ENCODE measurements at places on chromosomes 5 and 9.

GRCh38 chr9:93031629-93032430, 26.7 kb upstream of the SUSD3 start:
- no peak for DNase-seq

DNA sequence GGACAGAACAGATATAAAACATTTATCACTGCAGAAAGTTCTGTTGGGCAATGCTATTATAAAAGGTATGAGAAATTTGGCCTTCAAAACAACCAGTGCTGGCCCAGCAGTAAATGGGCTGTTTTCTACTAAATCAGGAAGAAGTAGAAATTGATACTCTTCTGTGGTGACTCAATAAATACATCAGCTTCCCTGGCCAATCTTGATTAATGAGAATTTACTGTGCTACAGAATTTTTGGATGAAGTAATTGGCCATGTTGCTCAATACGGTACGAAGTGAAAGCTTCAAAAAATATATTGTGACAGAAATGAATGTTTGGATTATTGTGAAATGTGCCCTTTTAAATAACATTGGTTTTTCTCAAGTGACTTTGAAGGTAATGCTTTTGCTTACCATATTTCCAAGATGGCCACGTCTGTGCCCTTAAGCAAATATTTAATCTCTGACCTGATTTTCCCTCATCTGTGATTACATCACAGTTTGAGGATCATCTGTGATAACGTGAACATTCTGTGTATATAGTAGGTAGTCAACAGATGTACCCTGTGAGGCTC, 4.2 kb downstream of the DNAJA1 start:
- no peak for DNase-seq

GRCh38 chr9:91222457-91222856, 139.3 kb downstream of the AUH start:
- no peak for DNase-seq

DNA sequence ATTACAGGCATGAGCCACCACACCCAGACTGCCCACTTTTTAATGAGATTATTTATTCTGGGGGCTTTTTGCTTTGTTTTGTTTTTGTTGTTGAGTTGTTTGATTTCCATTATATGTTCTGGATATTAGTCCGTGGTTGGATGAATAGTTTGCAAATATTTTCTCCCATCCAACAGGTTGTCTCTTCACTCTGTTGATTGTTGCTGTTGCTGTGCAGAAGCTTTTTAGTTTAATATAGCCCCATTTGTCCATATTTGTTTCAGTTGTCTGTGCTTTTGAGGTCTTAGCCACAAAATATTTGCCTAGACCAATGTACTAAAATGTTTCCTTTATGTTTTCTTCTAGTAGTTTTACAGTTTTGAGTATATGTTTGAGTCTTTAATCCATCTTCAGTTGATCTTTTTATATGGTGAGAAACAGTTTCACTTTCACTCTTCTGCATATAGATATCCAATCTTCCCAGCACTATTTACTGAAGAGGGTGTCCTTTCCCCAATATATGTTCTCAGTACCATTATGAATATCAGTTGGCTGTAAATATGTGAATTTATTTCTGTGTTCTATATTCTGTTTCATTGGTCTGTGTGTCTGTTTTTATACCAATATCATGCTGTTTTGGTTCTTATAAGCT, 30.2 kb upstream of the TBCA start:
- no peak for DNase-seq

DNA sequence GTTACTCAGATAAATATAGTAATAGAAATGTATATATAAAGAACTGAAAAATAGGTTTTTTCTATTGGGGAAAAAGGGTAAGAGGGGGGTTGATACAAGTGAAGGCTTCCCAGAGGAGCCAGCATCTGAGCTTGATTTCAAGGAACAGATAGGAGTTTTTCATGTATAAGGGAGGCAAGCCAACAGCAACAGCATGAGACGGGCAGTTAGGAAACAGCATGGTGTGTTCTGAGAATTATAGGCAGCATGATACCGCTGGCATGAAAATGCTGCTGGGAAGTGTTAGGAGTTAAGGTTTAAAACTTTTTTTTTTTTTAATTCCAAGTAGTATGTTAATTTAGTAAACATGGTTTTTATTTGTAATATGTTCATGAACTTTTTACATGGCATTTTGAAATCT, 9.7 kb downstream of the CDC37L1 start:
- no peak for DNase-seq

- DNase-seq: no peak
Observed at GRCh38 chr5:119341452-119342349, 14.1 kb upstream of the TNFAIP8 start.

- no peak for DNase-seq
Observed at GRCh38 chr9:111919875-111920274, 23.3 kb downstream of the UGCG start.

- DNase-seq: no peak
Observed at GRCh38 chr9:35453786-35454185, 36.1 kb upstream of the RUSC2 start.

DNA sequence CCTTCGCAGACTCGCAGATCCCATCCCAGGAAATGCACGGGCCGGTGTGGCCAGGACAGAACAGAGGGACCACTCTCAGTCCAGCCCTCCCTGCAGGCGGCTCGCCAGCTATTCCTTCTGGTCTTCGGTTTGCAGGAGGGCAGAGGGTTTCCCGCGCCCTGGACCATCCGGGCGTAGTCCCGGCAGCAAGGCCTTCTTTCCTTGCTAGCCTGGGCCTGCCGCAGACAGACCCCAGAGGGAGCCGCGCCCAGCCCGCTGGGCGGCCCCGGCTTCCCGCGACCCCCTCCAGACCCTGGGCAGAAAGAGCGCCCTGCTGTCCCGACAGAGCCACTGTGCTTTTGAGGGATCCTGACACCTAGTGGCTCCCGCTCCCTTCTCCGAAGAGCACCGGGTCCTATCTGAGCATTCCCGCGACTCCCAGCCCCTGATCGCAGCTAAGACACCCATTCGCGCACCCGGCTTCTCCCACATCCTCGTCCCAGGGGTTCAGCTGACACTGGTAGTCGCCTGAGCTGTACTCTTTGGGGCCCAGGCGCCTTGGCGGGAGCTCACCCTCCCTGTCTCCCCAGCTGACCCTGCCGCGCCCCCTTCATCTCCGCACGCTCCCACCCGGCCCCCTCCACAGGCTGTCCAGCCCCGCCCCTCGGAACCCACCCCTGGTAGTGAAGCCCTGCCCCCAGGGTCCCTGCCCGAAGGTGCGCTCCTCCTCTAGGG, 1.1 kb downstream of the CFAP90 start:
- peak; percentile 4 for DNase-seq

DNA sequence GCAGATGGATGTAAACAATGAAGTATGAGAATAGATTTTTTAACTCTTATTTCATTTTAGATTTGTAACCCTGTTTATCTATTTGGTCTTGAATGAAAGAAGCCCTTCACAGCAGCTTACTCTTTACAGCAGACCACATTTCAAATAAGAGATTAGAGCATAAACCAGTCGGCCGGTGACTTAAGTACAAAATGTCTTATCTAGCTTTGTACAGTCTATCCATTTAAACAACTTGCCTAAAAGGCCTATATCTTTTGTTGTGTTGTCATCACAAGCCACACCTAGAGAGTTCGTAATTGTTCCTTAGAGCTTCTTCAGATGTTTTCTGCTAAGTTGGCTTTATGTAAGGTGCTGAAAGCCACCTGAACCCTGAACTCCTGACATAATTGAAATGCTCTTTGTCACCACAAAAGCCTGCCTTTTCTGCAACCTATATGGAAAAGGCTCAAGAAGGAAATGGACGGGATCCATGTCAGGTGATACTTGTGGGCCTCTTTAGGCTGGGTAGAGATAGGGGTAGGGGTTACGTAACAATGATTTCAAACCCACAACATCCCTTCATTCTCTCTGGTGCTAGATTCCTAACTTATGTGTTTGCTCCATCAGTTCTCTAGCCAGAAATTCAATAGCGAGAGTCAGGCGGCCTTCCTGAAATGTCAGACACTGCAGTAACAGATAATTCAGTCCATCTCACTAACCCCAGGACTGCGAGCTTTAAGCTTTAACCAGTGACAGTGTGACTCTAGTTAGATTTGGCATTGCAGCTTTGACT, 162.5 kb downstream of the CD180 start:
- no peak for DNase-seq

GRCh38 chr5:133333326-133334150, 278.8 kb downstream of the FSTL4 start:
- DNase-seq: no peak

- no peak for DNase-seq
Observed at GRCh38 chr5:6356578-6357164, 21.7 kb downstream of the MED10 start.

DNA sequence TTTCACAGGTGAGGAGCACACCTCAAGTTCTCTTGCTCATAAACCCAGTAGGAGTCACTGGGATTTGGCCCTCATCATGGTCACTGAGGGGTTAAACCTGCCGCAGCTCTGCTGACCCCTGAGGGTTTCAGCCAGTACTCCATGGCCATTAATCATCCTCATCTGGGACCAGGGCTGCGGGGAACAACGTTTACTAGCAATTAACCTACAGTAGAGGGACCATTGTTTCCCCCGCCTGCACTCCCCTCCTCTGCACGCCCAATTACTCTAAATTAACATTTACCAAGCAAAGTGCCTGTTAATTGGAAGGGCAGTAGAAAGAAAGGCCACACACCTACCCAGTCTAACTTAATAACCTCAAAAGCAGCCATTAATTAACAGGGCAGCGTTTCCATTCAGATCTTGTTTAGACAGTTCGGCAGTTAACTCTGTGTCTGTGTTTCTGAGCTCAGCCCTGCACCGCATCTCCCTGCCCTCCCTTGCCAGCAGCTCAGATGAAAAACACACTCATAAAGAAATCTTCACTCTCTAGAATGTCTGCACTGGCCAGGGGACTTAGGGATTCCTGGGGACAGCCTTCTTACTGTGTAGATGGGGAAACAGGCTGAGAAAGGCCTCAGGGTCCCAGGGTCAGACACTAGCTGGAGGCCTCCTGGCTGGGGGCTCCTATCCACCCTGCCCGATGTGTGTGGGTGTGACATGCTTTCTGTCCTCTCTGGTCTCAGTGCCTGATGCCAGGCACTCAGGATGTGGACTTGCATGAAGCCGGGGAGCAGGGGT, 51.6 kb downstream of the ALG2 start:
- no peak for DNase-seq

DNA sequence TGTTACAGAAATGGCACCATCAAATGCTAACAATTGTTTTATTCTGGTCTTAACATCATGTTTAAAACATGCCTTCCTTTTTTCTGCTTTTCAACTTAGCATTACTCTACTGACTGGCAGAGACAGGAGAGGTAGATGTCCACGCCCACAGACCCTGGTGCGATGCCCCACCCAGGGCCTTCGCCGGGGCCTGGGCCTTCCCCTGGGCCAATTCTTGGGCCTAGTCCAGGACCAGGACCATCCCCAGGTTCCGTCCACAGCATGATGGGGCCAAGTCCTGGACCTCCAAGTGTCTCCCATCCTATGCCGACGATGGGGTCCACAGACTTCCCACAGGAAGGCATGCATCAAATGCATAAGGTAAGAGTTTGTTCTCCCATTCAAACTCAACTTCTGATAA, 13.7 kb downstream of the SMARCA2 start:
- no peak for DNase-seq

DNA sequence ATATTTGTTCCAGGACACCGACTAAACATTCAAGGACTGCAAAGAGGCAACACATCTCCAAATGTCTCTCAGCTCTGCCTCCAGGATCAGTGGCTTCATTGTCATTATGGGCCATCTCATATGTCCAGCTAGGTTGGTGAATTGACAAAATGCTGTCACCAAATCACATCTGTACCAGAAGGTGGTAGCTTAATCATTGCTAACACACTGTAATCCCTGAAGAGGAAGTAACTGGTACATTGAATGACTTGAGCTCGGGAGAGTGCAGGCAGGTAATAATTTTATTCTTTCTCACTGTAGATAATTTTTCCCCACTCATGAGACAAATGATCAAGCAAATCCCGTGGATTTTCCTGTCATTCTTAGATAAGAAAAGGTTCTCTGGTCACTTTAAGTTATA, 169.8 kb downstream of the SEMA6A start:
- DNase-seq: no peak

DNA sequence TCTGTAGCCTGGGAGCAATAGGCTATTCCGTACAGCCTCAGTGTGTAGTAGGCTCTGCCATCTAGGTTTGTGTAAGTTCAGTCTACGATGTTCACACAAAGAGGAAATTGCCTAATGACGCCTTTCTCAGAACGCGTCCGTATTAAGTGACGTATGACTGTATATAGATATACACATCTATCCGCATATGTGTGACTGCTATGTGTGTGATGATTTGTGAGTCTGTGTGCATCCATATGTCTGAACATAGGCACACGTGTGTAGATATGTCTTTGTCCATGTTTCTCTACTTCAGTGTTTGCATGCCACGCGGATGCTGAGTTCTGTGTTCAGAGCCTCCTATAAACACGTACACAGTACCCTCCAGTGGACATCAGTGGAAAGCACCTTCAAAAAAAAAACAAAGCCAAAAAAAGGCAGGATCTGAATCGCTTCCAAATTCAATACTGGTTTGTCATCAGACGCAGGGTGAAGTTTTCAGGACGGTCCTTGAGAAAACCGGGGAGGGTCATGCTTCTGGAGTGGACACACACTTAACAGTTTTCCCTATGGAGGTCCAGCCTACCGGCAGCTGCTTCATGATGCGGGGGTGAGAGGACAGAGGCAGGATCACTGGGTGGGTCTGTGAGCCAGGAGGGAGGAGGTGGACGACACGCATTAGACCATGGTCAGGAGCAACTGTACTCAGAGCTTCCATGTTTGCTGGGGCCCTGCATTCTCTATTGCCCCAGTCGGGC, 29.5 kb upstream of the ALDH1B1 start:
- peak; percentile 90 for DNase-seq

- peak; percentile 17 for DNase-seq
Observed at GRCh38 chr9:75156858-75157257, 68.5 kb downstream of the OSTF1 start.

DNA sequence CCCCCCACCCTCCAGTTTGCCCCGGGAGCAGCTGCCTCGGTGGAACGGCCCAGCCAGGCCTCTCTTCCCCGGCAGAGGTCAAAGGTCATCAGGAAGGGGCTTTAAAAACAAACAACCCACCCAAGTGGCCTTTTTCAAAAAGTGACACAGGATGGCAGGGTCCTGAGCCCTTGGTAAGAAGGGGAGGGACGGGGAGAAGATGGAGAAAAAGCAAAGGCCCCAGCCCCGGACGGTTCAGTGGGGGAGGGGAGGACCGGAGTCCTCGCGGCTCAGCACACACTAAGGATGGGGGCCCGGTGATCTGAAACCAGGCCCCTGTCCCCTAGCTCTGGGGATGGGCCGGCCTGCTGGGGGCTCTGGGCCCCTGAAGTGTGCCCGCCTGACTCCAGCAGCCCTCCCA, 1.1 kb downstream of the PRRX2 start:
- DNase-seq: no peak

DNA sequence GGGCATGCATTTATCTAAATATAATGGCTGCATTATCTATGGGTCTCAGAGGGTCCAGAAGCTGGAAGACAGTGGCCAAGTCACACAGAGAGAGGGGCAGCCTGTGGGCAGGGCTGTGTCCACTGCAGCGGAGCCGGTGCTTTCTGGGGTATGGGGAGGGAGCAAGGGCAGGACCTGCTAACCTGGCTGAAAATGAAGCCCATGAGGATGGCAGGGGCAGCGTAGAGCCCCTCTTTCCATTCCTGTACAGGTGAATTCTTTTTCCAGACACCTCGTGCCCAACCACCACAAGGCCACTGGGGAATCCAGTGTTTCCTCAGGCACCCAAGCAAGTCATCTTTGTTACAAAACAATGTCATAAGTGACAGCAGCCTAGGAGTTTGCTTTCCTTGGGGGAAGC, 305.9 kb upstream of the IRX4 start:
- no peak for DNase-seq

All from Kasumi-1 (cell line).